ENCODE measurements at places on chromosomes 2 and 18.

DNA sequence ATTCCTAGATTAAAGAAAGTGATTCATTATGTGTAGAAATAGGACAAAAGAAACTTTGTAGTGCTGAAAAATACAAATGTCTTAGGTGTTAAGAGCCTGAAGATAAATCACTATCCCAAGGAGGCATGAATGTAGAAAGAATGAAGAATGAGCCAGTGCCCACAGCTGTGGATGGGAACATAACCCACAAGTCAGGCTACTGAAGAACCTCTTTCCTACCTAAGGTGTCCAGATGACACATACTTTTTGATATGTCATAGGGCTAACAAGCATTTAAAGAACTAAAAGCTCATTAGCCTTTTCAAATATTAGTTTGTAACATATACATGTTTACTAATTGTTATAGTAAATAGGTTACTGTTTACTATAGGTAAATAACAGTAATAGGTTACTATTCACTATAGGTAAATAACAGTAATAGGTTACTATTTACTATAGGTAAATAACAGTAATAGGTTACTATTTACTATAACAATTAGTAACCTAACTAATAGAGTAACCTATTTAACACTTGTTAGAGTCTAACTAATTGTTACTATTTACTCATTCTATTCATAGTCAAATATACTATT lies 275.0 kb upstream of the KYNU start:
- DNase-seq = no peak

DNA sequence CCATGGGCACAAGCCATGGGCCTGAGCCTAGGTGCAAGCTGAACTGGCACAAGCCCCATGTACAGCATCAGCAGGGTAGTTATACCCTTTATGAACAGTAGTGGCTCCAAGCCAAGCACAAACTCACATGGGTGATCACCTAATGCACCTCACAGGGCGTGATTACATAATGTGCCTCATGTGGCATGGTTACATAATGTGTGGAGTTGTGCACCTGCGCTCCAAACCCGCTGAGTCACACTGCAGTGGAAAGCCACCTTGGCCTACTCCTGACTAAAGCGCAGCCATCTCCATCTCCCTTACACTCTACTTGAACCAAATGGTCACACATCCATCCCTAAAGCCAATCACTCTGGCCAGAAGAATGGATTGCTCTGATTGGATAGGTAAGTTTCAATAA lies 279.7 kb downstream of the MBD2 start:
- peak; percentile 2 for DNase-seq

DNA sequence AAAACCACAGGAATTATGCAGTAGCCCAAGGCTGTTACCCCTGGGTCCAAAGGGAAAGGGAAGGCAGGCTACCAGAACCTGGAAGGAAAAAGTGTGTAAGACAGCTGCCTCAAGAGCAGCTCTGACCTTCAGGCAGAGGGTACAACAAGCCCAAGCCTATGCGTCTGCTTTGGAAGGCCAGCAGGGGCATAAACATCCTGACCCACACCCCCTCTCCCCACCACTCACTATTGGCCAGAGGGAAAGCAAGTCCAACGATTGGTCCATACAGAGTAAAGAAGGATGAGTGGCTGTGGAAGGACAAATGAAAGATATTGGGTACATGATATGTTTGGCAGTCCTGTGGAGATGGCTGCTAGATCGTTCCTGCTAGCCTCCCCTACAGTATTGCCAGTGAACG lies 227.6 kb upstream of the HNRNPA3 start:
- no peak for DNase-seq

GRCh38 chr2:16184945-16185660 lies 244.8 kb downstream of the MYCN start:
- no peak for DNase-seq

DNA sequence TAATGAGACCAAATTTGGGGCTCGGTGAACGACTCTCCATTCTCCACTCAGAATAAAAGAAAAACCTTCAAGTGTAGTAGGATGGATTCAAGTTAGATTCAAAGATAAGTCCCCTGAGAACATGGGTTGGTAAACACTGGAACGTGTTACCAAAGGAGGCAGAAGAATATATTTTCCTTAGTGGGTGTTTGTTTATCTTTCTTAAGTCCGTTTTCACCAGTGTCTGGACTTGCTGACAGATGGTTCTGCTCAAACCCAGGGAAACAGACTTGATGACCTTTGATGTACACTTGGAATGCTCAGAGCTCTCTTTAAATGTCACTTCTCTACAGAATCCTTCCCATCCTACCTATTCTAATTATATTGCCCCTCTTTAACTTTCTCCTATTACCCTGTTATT lies 310.3 kb upstream of the ZNF521 start:
- no peak for DNase-seq

DNA sequence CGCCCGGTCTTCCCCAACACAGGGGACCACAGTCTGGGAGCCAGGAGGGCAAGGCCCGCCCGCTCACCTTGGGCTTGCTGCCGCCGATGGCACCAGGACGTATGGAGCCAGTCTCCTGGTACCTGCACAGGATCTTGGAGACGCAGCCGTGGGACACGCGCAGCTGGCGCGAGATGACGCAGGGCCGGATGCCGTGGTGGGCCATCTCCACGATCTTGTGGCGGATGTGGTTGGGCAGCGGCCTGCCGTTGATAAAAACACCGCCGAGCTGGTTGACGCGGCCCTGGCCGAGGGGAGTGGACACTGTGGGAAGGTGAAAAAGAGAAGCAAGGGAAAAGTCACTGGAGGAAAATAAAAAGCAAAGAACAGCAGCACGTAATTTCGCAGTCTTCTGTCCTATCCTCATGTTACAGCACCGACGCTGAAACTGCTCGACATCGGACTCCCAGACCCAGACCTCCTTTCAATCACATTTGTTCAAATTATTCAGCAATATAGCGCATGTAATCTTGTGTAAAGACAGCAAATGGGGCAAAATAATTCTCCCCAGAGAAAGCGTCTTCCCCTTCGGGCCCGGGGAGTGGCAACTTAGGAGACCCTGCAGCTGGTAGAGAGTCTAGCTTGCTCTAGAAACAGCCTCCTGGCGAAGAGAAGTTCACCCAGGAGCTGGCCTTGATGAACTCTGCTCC lies 1.7 kb downstream of the PAX3 start:
- no peak for DNase-seq

Measured in ACHN (cell line).